ENCODE measurements at places on chromosomes 7 and 10.
A peak's percentile ranks its signal among the peaks of the same experiment; 100 is the strongest.

DNA sequence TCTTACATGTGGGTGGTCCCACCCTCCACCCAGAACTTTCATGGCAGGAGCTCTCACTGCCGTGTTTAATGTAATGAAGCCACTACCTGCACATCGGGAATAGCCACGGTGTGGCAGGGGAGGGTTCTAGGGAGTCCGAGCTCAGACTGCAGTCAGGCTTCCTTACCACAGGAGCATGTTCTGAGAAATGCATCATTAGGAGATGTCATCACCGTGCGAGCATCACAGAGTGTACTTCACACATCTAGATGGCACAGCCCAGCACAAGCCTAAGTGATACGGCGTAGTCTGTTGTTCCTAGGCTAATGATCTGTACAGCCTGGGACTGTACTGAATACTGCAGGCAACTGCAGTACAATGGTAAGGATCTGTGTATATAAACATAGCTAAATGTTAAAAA is 153.0 kb upstream of the LANCL2 start:
- no peak for DNase-seq

DNA sequence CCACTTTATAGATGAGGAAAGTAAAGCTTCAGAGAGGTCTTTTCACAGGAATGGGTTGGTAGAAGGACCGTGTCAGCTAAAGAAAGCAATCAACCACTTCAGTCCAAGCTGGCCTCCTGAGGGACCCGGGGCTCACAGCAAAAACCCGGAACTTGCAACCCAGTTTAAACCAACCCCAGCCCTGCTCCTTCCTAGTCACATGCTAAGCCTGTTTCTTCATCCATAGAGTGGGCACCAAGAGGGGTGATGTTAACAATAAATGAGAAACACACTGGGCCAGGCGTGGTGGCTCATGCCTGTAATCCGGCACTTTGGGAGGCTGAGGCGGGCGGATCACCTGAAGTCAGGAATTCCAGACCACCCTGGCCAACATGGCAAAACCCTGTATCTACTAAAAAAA is 12.1 kb upstream of the NPFFR1 start:
- DNase-seq = no peak

DNA sequence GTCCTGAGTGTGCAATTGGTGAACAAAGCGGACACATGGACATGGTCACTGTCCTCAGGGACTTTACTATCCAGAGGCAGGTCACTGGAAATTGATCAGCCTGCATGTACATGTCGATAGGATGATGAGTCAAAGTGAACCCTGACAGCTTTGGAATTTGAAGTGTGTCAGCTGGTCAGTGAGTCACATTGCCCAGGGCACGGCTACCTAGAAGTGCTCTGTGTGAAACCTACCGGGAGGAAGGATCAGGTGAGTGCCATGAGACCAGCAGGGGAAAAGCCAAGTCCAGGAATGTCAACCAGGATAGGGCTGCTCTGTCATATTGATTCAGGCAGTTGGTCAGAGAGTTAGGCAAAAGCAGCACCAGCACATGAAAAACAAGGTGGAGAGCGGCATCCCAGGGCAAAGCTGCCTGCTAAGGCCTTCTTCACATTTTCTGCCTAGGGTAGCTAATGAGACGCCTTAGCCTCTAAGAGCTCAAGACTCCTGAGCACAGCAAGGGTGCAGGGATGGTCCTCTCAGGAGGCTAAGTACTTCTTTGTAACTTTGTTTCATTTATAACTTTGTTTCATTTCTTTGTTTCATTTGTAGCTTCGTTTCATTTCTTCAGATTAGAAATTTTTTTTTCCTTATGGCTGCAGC is 19.4 kb upstream of the PDCD4 start:
- no peak for DNase-seq

DNA sequence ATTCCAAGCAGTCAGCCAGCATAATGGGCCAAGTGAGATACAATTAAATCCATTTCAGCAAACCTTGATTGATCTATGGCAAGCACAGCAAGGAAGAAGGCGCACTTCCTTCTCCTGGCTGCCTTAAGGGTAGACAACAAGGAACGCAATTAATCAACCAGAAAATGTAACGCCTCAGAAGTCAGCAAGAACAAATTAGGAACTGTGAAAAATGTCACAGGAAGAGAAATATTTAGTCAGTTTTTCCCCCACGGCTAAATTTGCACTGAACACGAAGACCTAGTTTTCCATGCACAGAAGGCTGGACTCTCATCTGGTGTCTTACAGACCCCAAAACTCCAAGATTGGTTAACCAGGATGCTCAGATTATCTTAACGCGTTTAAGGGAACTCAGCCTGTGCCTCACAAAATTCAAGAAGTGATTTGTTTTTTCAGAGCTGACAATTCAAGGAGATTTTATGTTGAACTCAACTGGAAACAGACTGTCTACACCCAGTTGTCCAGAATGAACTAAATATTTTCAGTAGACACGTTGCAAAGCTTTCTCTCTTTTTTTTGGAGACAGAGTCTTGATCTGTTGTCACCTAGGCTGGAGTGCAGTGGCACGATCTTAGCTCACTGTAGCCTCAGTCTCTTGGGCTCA is 14.2 kb downstream of the SNX8 start:
- DNase-seq = no peak

- DNase-seq = no peak
Observed at GRCh38 chr10:44921506-44921905, 10.4 kb downstream of the TMEM72 start.

- DNase-seq = no peak
Observed at GRCh38 chr10:104445359-104445758, 91.7 kb downstream of the CFAP58 start.

DNA sequence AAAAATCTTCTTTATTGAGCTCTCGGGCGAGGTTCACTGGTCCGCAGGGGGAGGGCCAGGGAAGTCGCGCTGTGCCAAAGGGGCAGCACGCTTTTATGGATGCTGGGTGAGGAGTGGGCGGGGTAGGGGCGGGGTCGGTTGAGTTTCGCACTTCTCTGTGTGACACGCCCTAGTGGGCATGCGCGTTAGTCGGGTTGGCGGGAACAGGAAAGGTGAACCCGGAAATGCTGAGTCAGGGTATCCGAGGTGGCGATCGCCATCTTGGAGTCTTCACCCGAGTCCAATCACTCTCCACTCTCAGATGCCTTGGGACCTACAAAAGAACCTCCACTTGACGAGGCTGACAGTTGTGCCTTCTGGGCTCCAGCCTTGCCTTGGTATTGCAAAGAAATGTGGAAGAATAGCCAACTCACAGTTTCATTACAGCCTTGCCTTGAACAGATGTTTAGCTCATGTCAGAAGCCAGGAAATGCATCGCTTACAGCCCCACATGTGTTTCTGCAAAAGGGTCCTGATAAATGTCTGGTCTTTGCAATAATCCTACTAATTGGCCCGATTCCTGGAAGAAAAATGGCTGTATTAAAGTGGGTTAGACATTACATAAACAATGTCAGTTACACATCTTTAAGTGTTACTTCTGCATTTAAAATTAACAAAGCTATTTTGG is 64.1 kb downstream of the AHR start:
- DNase-seq = no peak

DNA sequence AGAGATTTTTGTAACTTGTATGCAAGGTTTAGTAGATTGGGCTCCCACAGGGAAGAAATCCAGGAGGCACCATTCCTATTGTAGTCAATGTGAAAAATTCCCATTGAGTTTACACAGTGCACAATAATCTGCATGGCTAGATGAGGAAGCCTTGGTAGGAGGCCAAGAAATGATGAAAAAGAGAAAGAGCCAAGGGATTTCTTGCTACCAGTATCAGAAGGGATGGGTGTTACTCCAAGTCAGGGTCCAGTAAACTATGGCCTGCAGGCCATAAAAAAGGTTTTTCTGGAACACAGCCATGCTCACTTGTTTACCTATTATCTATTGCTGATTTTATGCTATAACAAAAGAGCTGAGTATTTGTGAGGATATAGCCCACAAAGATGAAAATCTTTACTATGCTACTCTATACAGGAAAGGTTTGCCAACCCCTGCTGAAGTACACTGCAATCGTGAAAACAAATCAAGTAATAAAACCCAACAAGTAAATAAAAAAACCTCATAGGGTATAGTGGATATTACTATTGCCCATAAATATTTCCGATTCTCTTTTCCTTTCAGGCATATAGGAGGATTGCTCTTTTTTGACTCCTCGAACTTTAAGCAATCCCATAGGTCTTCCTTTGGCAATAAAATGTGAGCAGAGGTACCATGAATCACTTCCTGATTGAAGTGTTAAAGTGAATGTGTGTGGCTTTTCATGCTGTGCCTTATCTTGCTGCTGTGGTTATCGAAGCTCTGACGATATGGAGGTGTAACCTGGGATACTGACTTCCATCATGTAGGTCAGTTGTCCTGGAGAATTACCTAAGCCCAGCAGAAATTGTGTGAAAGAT is 256.3 kb upstream of the MAGI2 start:
- DNase-seq = no peak

DNA sequence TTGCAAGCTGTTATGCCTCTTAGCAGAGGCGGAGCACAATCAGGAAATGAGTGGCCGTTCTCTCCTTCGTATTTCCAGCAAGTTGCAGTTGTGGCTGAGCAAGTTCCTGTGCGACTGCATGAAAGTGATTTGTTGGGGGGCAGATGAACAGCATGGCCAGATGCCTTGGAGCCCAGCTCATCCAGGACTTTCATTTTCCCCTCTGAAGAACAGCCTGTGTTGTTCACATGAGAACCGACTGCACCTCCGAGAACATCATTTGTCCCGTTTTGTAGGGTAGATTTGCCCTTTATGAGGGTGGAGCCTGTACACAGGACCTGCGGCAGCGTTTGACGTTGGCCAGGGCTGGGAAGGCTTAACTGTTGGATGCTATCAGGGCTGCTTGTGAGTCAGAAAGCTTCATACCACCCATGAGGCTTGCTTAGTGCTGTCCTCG is 4.4 kb downstream of the BAG3 start:
- DNase-seq = peak; percentile 51

- DNase-seq = no peak
Observed at GRCh38 chr10:110411047-110411410, 86.7 kb upstream of the DUSP5 start.

DNA sequence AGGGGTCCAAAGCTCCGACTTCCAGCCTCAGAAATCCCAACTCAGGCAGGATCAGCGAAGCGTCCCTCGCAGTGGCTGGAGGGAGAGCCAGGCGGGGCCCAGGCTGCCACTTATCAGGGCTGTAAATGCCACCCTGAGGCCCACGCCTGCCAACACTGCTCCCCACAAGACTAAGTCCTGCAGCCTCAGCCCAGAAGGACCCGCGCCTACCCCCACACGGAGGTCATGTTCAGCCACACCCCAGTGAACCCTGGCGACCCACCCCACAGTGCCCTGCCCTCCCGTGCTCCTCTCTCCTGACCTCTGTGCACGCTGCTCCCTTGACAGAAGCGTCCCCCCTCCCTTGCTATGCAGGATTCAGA is 3.2 kb downstream of the PSMG3 start:
- DNase-seq = no peak

DNA sequence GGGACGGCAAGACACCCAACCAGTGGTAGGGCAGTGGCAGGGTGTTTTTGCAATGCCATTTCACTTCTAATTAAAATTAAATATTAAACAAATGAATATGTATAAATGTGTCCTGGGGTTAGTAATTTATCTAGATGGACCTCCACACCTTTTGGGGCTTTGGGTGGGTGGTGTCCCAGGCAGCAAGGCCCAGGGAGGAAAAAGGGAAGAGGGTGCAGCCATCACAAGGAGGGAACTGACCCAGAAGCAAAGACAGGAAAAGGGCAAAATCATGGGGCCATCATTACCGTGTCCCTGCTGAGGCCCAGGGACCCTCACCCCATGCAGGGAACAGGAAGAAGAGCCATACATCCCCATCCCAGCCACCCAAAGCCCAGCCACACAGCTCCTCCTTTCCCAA is 204.6 kb downstream of the GRID1 start:
- DNase-seq = no peak

DNA sequence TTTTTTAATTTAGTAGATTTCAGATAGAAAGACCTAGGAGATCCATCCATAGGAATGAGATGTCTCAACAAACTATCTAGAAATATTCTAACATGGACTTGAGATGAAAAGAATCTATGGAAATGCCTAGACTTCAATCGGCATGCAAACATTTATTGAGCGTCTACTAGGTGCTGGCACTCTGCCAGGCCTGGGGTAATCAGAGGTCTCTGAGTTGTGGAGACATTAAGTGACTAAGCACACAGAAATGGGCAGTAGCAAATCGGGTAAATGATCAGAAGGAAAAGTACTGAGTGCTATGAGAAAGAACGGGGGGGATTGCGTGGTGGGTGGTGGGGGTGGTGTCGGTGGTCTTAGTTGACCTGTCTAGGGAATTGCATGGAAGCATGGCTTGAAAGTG is 466.6 kb downstream of the GALNT17 start:
- no peak for DNase-seq

GRCh38 chr7:9874182-9874581 is 1099.5 kb upstream of the PHF14 start:
- no peak for DNase-seq

DNA sequence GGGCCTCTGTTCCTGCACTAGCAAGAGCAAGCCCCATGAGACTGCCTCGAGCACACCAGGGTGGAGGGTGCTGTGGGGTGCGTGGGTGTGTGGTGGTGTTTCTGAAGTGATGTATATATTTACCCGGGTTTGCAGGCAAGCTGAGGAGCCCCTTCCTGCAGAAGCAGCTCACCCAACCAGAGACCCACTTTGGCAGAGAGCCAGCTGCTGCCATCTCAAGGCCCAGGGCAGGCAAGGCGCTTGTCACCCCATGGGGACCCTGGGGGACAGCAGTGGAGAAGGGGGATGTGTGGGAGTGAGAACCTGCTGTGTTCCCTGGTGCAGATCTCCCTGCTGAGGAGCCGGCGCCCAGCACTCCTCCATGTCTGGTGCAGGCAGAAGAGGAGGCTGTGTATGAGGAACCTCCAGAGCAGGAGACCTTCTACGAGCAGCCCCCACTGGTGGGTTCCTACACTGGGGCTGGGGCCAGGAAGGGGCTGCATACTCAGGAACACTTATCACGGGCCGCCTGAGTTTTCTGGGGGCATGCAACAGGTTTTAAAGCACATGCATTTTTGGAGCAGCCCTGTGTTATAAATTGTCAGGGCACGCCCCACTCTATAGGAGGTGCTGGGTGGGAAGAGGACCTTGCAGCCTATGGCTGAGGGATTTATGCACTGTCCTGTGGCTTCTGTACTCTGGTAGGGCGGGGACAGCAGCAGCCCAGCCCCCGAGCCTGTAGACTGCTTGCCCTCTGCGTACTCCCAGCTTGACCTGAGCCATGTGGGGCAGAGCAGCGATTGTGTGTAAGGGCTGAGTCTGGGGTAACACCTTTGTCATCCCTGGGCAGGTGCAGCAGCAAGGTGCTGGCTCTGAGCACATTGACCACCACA is 5.9 kb downstream of the PGAM2 start:
- DNase-seq = no peak
